ENCODE measurements at places on chromosomes 2 and 18.

- no peak for DNase-seq
Observed at GRCh38 chr2:238233625-238234024, 6.2 kb downstream of the HES6 start.

DNA sequence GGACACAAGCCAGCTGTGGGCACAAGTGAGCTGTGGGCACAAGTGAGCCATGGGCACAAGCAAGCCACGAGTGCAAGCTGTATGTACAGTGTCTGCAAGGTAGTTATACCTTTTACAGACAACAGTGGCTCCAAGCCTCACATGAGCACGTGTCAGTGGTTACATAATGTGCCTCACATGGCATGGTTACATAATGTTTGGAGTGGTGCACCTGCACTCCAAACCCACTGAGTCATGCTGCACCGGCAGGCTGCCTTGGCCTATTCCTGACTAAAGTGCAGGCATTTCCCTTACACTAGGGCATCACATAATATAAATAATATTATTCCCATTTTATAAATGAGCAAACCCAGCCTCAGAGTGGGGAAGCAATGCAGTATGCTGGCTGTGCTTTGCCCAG, 62.6 kb downstream of the MARCO start:
- DNase-seq: no peak

GRCh38 chr2:79850912-79851311, 338.1 kb downstream of the CTNNA2 start:
- no peak for DNase-seq

- DNase-seq: peak; percentile 83
Observed at GRCh38 chr2:127508631-127509034, 17.7 kb downstream of the IWS1 start.

GRCh38 chr2:28590496-28591301, 94.8 kb downstream of the PLB1 start:
- no peak for DNase-seq

DNA sequence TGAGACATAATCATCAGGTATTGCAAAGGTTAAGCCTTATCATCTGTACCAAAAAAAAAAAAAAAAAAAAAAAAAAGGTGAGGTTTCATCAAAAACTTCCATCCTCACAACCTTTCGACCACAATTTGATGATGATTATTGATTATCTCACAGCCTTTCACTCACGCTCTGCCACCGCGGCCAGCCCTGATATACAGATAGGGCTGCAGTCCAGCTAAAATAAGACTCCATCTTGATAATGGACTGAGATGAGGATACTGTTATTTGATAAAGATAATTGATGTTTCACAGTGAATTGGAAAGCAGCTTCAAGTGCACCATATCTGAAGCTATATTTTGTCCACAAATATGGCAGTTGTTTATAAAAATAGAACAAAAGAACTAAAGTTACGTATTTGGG, 159.7 kb upstream of the BOD1L2 start:
- DNase-seq: no peak

DNA sequence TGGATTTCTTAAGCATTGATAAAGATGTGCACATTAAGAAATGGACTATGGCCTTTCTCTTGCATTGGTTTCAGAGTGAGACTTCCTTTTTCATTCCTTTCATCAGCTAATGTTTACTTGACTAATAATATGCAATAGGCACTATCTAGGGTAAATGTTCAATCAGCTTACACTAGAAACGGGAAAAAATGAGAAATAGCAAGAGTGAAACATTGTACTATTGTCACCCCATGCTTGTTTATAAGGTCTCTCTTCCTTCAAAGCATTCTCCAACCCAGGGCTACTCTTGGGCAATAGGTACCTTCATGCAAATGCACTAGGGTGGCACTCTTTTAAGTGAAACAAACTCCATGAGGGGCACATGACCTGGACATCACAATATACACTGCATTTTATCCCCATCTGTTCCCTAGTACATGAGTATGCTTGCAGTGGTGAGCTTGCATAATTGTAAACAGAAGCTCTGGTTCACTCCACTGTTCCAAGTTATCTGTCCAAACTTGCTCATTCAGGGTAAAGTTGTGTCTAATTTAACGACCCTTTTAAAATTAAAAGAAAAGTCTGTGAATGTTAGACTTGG, 402.3 kb downstream of the ERBB4 start:
- DNase-seq: no peak

DNA sequence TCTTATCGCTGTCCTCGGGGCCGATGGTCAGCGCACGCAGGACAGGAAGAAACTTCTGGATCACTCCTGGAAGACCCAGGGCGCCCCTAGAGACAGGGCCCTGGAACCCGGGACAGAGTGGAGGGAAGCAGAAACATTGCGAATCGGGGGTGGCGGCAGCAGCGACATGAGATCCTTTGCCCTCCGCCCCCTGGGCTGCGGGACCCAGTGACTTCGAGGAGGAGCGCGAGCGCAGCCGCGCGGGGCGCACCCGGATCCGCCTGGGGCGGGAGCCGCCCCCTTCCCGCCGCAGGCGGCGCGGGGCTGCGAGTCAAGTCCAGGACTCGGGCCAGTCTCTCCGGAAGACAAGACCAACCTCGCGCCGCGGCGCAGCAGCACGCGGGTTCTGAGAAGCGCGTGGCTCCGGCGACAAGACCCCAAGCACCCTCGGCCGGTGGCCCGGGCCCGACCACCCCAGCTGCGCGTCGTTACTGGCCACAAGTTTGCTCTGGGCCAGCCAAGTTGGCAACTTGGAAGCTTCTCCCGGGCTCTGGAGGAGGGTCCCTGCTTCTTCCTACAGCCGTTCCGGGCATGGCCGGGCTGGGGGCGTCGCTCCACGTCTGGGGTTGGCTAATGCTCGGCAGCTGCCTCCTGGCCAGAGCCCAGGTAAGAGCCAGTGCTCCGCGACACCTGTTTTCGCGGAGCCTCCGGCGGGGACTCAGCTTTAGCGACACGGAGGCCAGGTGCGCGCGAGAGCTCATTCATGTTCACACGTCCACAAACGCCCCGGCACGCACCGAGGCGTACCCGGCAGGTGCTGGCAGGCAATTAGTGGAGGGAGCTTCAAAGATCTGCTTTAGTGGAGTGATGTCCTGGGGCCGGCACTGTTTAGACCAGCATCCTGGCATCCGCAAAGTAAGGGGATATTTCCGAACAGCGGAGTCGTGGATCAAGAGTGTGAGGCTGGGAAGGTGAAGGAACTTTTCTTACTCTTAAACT, at the start of gene PTH2R:
TSS of gene PTH2R (plus strand) at position 319 of the 978 bp plus-strand sequence. CDS start at position 571, 252 bp downstream.
- no peak for DNase-seq

- DNase-seq: no peak
Observed at GRCh38 chr18:46642561-46642960, 14.5 kb downstream of the LOXHD1 start.

- DNase-seq: no peak
Observed at GRCh38 chr2:107111623-107112022, 225.7 kb upstream of the ST6GAL2 start.

GRCh38 chr2:98269830-98270229, 76.4 kb upstream of the CNGA3 start:
- DNase-seq: no peak

- DNase-seq: no peak
Observed at GRCh38 chr18:58351776-58352175, 277.1 kb downstream of the ALPK2 start.

GRCh38 chr2:74223941-74224770, 25.7 kb downstream of the MTHFD2 start:
- no peak for DNase-seq

DNA sequence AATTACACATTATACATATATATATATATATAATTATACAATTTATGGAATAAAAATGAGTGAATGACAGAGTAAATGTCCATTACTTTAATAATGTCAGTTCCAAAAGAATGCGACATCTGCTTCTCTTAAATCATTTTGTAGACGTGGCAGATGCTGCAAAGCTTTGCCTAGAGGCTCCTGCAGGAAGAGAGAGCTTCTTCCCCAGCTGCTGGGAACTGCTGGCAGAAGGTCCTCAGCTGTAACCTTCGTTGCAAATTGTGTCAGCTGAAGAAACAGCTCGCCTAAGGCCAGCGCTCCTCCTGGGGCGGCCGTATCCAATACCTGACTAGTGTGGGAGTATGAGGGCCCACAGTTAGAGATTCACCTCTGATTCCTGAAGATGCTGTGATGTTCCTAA, 9.6 kb upstream of the THNSL2 start:
- no peak for DNase-seq

DNA sequence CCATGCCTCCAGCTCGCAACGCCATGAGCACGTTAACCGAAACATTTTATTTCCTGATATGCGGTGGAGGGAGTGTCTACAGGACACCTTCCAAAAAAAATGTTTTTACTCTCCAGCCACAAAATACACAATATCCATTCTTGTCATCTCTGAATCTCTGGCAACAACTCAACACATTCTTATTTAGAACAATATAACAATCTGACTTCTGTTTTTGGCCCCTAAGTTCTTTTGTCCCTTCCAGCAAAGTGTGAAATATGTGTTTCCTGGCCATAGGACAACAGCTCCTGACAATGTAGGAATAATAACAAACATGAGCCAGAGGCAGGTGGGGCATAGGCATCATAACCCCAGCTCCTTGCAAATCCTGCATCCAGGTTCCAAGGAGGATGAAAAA, 163.0 kb downstream of the DDX1 start:
- DNase-seq: no peak

DNA sequence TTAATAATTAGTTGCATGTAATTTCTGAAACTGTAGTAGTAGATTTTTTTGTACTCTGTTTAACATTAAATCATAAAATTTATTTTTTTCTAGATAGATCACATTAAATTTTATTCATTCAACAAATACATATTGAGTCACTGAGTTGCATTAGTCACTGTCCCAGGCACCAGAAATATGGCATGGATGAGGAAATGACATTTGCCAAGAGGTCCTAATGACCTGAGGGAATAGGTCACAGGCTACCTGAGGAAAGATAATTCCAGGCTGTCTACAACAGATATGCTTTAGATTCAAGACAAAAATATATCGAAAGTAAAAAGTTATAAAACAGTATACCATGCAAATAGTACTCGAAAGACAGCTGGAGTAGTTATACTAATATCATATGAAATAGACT, 852.4 kb upstream of the ACVR2A start:
- no peak for DNase-seq

GRCh38 chr2:127897531-127898211, 11.9 kb upstream of the AMMECR1L start:
- DNase-seq: no peak

GRCh38 chr2:85917887-85918795, 29.4 kb upstream of the ST3GAL5 start:
- no peak for DNase-seq

GRCh38 chr2:188973641-188974040, 532 bp upstream of the COL3A1 start:
- no peak for DNase-seq

- peak; percentile 62 for DNase-seq
Observed at GRCh38 chr18:54679318-54680149, 88.5 kb downstream of the DYNAP start.

DNA sequence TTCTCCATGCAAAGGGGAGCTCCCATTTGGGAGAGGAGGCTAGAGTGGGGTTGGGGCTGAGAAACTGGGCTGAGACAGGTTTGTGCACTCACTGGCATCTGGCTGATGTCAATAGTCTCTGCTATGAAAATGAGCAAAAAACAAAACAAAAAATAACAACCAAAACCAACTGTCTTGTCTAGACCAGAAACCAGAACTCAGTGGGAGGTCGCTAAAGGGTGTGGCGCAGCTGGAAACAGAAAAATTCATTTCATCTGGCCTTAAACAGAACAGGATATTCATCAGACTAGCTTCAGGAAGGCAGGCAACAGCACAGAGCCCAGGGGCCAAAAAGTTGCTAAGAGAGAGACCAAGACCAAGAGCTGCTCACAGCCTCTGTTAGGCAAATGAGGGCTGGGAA, 126.1 kb downstream of the THNSL2 start:
- DNase-seq: no peak

GRCh38 chr18:24019641-24020331, 5.2 kb downstream of the TTC39C start:
- DNase-seq: no peak

- no peak for DNase-seq
Observed at GRCh38 chr18:6273423-6273822, 141.3 kb downstream of the L3MBTL4 start.

GRCh38 chr2:172328103-172328841, 99.1 kb upstream of the ITGA6 start:
- DNase-seq: no peak

DNA sequence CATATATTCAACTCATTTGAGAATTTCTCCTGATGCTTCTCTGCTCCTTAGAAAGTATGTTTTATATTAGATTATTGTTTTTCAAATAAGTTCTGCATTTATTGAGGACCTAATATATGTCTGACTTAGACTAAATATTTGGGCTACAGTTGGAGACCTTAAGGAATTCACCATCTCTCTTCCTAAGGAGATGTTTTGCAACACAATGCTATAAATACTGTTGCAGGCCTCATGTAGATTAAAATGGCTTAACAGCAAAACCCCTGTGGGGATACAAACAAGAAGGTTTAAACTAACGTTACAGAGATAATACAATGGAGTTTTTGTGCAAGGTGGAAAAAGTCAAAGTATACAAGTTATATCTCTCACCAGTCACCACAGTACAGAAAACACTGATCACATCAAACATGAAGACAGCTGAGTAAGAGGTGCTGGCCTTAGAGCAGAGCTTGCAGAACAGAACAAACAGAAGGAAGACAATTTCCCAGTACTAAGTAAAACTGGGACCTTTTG, 20.1 kb upstream of the BMPR2 start:
- no peak for DNase-seq

DNA sequence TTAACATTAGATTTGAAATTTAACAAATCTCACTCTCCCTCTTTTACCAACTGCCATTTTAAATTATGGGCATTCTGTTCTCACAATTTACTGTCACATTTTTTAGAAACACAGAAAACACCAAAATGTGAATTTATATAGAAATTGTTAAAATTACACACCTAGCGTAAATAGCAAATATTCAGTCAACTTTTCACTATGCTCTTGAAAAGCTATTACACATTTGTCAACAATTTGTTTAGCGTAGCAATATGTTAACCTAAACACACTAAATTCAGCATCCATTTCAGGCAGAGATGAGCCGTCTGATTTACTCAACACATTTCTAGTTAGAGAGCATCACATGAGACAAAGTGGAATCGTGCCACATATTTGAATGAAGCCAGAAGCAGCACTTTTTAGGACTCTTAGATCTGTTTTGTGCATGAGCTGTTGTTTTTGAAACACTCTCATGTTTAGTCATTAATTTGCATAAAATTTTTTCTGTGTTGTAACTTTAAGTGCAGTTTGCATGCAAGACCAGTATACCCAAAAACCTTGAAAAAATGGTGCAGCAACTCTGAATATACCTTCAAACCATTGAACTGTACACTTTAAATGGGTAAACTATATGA, 8.2 kb downstream of the TTC32 start:
- DNase-seq: no peak

- no peak for DNase-seq
Observed at GRCh38 chr2:27497288-27497627, 619 bp downstream of the GCKR start.

- DNase-seq: no peak
Observed at GRCh38 chr2:140797718-140798117, 1333.1 kb downstream of the LRP1B start.

Data from non-pigmented ciliary epithelial cell (primary cell).